ENCODE measurements at places on chromosomes 7 and 10. TPM values are rescaled to one million over a fixed set of nuclear protein-coding genes. Genes with fewer than 3 reads are reported as not detected.

SLC26A5 gene
- not detected for total RNA-seq

NEUROD6 gene
- not detected for total RNA-seq

GRCh38 chr10:48835781-48836180 lies 103.9 kb downstream of the LRRC18 start:
- DNase-seq = no peak

TLX1 gene
- not detected for total RNA-seq

DNA sequence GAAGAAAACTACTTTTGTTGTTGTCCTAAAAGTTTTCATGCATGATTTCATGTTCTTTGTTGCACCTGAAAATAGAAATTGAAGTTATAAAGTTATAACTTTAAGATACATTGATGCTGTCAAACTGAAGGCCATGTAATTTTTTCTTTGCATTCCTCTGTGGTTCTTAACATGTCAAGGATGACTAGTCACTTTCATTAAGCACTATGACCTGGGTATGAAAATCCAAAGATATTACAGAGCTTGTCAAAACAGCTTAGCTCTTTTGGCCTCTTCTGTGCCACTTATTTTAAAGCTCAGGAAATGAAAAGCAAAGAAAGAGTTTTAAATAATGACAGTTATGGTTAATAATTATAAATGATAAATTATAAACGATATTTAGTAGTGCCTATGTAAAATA lies 241.6 kb upstream of the CACNA2D1 start:
- DNase-seq = no peak

WIPF3 gene
- total RNA-seq = 11.6 TPM

DNA sequence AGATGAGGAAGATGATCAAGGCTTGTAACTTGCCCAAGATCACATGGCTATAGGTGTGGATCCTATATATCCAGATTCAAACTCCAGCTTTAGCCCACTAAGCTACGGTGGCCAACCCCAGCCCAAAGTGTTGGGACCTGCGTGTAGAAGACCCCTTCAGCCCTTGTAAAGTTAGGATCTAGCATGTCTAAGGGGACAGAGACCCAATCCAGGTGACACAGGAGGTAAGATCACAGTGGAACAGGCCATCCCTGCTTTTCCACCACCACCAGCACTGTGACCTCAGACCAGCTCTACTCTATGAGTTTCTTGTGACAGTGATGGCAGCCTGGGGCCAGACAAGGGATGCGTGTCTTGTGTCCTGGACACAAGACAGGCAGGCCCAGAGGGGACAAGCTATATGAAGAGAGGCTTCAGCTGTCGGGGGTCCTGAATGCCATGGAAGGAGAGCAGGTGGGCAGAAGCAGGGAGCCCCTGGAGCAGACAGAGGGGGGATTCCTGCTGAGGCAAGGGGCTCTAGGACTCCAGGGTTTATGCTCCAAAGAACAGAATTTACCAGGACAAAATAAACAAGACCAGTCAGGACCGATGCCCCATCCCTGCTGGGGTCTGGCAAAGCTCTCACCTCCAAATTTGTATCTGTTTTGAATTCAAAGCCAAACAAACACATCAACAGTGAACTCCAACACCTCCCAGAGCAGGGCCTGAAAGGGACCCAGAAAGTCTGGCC lies 10.4 kb downstream of the GPRIN2 start:
- DNase-seq = no peak

DNA sequence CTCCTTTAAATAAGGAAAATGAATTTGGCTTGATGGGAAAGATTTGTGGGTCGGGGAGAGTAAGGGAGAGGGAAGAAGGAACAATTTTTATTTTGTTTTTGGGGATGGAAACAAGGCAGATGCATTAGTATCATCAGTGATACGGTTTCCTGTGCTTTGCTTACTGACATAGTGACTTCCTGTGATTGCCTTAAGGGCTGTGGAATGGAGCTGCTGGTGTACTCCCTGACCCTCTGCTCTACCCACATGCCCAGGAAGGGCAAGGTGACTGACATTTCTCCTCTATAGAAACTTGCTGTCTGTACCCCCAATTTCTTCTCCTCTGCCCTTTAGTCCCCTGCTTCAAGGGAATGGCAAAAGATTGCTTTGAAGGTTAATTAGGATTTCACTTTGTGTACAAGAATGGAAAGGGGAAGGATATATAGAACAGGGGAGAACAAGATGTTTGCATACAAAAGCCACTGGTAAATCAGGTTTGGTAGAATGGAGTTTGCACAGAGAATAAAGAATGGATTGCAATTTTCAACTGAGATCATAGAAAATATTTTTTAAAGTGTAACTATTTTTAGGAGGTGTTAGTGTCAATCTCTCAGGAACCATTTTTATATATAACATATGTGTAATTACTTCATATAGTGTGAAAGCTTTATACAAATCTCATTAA lies 129.0 kb upstream of the AGR3 start:
- no peak for DNase-seq

GRCh38 chr7:147765301-147765700 lies 825.3 kb upstream of the C7orf33 start:
- DNase-seq = no peak

NUTM2E gene
- not detected for total RNA-seq
